Esophagus mucosa (tissue), 1 donor: ENCODE measurements at places on chromosomes 12 and 14.

DNA sequence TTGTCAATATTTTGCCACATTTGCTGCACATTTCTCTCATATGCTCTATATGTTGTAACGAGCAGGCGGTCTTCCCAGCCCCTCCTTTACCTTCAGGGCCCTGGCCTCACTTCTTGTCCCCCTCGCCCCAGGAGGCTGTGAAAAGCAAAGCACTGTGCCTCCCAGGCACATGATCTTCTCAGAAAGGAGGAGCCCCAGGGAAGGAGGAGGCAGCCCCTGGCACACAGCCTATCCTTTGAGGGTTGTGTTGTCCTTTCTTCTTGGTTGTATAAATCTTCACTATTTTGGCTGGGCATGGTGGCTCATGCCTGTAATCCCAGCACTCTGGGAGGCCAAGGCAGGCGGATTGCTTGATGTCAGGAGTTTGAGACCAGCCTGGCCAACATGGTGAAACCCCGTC lies 77.0 kb downstream of the PPP2R5C start:
- ATAC-seq: no peak

- no peak for ATAC-seq
These were observed 4.6 kb upstream of the SLCO1B3 start for GRCh38 chr12:20805921-20806320.

DNA sequence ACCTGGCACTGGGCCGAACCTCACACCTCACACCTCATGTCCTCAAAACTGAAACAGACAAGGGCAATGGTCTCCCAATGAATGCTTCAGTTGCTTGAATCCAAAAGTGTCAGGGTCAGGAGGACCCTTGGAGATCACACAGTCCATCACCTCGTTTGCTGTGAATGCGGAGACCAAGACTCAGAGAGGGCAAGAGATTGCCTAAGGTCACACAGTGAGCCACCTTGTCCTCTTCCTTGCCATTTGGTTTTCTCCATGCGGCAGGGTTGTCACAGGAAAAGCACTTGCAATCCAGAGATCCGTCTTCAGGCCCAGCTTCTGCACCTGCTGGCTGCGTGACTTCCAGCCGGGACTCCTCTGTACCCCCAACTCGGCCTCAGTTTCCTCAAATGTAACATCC lies 28.0 kb downstream of the MVK start:
- no peak for ATAC-seq

GRCh38 chr12:113270709-113271009 lies 49.4 kb downstream of the TPCN1 start:
- ATAC-seq: no peak

- ATAC-seq: peak; percentile 84
These were observed 9.1 kb upstream of the EMP1 start for GRCh38 chr12:13187399-13187798.

GRCh38 chr12:2360630-2361170 lies 307.9 kb downstream of the CACNA1C start:
- ATAC-seq: no peak

DNA sequence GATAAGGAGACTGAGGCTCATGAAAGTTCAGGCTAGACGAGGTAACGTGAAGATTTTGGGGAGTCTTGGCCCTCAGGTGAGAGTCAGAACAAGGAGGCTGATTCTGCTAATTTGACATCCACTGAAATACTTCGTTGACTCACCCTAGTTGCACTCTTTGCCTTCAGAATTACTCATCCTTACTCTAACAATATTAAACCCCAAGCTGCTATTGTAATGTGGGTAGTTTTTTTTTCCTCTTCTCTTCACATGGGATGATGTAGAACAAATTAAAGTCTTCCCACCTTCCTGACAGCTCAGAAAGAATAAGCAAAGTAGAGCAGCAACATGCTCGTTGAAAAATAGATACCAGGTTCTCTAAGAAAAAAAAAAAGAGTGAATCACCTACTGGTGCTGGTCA lies 22.0 kb upstream of the SRRM4 start:
- no peak for ATAC-seq

DNA sequence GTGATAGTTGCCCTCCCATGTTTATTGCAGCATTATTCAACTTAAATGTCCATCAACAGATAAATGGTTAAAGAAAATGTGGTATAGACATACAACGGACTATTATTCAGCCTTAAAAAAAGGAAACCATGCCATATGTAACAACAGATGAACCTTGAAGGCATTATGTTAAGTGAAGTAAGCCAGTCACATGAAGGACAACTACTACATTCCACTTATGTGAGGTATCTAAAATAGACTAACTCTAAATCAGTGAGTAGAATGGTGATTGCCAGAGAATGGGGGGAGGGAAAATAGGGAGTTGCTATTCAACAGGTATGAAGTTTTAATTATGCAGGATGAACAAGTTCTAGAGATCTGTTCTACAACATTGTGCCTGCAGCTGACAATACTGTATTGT lies 10.1 kb downstream of the PCNX4 start:
- peak; percentile 36 for ATAC-seq

DNA sequence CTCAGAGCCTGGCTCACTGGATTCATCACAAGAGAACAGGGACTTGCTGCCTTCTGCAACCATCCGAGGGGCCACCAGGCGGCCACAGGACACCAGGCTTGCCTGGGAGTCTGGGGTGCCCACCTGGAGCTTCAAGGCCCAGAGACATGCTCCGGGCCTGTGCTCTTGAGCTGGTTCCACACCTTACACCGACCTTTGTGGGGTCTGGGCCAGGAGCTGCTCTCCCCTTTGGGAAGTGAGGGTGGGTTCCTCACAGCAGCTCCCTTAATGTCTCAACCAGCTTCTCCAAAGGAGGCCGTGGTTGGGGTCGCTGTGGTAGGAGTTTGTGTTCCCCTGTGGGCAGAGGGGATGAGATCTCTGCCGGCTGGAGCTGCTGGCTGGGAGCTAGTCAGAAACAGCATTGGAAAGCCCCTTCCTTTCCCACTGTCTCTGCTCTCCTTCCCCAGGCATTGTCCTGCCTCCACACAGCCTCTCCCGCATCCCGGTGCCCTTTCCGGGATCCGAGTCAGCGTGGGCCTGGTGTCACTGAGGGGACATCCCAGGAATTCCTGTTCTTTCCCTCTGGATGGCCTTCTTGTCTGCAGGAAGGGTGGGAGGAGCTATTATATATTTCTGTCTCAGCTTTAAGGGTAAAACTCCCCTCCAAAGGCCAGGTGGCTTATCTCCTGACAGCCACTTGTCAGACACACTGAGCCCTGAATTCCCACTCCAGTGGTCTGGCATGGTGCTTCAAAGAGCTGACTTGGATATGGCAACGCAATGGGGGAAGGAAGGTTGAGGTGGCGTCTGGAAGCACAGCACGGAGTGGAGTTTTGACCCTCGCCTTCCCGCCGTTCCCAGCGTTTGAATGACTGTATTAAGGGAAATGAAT lies 5.1 kb upstream of the PAPLN start:
- ATAC-seq: peak; percentile 16

GRCh38 chr12:66140731-66141130 lies 10.2 kb upstream of the LLPH start:
- ATAC-seq: no peak

- no peak for ATAC-seq
These were observed 17.8 kb downstream of the EFCAB11 start for GRCh38 chr14:89936654-89937185.

DNA sequence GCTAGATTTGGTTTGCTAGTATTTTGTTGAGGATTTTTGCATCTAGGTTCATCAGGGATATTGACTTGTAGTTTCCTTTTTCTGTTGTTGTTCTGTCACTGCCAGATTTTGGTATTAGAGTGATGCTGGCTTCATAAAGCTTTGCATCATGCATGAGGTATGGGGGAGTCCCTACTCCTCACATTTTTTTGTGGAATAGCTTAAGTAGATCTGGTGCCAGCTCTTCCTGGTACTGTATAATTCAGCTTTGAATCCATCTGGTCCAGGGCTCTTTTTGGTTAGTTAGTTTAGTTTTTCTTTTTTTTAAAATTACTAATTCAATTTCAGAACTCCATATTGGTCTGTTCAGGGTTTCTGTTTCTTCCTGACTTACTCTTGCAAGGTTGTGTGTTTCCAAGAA lies 59.4 kb downstream of the LRRIQ1 start:
- no peak for ATAC-seq

GRCh38 chr12:72448805-72449204 lies 176.6 kb downstream of the TRHDE start:
- ATAC-seq: no peak

GRCh38 chr14:100067971-100068959 lies 3.0 kb downstream of the EVL start:
- peak; percentile 96 for ATAC-seq

- ATAC-seq: no peak
These were observed 133.6 kb upstream of the NOS1 start for GRCh38 chr12:117494833-117495655.

GRCh38 chr12:116916714-116917114 lies 6.0 kb downstream of the FBXW8 start:
- peak; percentile 92 for ATAC-seq

DNA sequence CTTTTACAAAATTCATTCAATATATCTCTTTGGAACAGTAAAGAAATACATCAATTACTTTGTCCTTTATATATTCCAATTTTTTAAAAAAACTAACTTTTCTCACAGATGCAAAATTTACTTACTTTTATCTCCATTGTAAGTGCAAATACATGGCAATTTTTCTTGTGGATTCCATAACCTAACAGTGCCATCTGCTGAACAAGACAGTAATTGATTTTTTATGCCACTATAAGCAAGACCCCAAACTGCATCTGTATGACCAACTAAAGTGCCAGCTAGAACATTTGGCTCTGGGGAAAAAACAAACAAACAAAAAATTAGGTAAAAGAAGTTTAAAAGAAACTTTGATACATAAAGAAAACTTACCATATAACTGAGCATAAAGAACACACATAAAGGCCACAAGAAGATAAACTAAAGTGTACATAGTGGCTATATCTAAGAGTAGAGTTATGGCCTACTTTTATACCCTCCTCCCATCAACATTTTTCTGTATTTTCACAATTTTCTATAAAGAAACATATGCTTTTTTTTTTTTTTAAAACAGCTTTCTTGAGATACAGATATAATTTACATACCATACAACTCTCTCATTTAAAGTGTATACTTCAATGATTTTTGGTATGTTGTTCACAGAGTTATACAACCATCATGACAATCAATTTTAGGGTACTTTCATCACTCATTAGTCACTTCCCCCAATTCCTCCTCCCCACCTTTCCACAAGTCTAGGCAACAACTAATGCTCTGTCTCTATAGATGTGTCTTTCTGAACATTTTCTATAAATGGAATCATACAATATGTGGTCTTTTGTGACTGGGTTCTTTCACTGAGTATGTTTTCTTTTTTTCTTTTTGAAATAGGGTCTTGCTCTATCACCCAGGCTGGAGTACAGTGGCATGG lies 32.6 kb downstream of the COCH start:
- no peak for ATAC-seq

DNA sequence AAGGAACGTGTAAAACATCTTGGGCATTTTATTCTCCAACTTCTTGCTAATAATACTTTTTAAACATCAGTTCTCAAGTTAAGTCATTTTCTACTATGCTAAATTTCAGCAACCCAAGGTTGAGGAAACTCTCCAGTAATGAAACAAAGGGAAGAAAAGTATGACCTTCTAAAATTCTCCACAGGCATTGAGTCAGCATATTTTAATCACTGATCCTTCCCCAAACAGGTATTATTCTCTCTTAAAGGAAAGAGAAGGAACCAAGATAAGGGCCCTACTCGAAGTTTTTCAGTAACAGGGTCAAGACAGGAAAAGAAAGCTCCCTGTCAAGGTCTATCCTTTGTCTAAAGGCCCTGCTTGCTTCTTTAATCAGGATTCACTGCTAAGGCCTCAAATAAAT lies 3.0 kb downstream of the KICS2 start:
- ATAC-seq: no peak

- no peak for ATAC-seq
These were observed 57.6 kb upstream of the OTOGL start for GRCh38 chr12:80041692-80042091.

DNA sequence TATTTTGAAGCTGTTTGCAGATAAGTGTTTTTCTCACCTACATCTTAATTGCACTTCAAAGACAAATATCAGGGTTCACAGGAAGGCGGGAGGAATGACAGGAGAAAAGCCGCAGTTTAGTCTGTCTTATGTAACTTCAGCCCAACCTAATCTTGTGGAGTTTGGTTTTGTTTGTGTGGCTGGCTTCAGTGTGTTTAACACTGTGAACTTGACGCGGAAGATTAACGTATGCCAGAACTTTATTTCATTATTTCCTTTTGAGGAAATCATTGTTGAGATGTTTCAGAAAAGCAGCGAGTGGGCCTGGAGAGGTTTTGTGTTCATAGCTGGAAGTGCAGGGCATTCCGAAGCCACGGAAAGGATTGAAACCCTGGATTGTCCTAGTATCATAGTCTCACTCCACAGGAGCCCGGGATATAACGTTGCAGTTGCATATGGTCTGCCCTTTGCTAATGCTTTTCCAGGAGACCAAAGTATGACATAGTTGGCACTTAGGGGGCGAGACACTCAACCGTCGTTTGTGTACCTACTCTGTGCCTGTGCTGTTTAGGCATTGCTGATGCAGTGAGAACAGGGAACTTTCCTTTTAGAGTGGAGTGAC lies 2.0 kb downstream of the PELI2 start:
- no peak for ATAC-seq

- no peak for ATAC-seq
These were observed 16.3 kb upstream of the FLVCR2 start for GRCh38 chr14:75562089-75562488.

DNA sequence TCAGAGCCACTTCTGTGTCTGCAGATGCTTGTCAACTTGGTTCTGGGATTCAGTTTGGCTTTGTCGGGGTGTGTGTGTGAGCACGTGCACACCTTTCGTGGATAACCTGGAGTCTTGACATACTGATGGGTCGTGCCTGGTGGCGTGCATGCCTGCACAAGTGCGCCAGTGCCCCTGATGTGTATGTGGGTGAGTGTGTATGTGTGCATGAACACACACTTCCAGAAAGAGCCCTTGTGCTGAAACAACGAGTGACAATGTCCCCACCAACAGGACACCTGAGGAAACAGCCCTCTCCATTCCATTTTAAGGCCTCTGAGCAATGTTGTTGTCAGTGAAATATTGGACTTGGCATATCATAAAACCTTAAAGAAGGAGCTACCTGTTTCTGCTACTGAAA lies 53.9 kb downstream of the SMUG1 start:
- ATAC-seq: peak; percentile 43

- no peak for ATAC-seq
These were observed 694.3 kb upstream of the TBX3 start for GRCh38 chr12:115378291-115378690.

- no peak for ATAC-seq
These were observed 67.0 kb upstream of the MAX start for GRCh38 chr14:65169351-65169750.

DNA sequence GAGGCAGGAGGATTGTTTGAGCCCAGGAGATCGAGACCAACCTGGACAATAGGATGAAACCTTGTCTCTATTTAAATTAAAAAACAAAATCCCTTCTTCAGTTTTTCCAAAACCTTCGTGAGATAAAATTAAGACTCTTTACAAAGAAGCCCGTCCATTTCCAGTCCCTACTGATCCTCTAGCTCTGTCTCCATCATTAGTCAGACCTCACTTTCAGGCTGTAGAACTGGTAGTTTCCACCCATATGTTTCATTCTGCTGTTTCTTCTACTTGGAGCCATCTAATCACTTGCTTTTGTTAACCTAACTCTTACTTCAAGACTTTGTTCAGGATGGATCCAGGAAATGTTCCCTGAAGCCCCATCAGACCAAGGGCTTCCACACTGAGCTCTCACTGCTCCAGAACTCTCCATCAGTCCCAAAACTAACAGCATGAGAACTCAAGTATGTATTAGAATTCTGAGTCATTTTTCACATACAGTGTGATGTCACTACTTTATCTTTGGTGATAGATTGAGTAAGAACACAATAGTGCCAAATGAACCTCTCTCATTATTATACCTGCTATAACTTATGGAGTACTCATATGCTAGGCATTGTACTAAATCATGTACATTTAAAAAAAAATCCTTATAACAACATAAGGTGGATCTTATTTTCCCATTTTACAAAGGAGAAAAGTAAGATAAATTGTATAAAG lies 90.8 kb downstream of the PRICKLE1 start:
- no peak for ATAC-seq
